ENCODE measurements at places on chromosomes 6 and 20. TPM values are rescaled to one million over a fixed set of nuclear protein-coding genes. Genes with fewer than 3 reads are reported as not detected.
A peak's percentile ranks its signal among the peaks of the same experiment; 100 is the strongest.

DNA sequence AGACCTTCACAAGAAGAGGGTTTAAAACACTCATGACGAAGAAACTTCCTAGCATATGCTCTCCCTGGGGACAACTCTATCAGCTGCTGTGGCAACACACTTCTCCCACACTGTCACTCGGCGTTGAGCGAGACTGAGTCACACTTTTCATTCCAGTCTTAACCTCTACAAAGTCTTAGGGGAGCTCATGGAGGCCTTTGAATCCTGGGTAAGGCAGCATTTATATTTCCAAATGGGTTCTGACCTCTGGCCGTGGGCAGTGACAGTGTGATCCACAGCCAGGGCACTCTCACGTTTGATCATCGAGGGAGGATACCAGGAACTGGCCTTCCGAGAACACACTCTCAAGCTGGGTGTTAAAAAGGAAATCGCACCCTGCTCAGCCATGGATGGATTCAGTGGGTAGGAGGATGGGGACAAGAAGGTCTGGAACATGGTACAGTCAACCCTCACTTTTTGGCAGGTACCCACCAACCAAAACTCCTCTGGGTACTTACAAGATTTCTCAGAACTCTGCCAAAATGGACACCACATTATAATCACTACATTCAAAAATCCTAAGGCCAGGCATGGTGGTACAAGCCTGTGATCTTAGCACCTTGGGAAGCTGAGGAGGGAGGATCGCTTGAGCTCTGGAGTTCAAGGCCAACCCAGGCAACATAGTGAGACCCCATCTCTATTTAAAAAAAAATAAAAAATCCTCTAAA lies 19.6 kb downstream of the RRBP1 start:
- DNase-seq: peak; percentile 83

BCAS1 gene
- total RNA-seq: under 0.01 TPM

DNA sequence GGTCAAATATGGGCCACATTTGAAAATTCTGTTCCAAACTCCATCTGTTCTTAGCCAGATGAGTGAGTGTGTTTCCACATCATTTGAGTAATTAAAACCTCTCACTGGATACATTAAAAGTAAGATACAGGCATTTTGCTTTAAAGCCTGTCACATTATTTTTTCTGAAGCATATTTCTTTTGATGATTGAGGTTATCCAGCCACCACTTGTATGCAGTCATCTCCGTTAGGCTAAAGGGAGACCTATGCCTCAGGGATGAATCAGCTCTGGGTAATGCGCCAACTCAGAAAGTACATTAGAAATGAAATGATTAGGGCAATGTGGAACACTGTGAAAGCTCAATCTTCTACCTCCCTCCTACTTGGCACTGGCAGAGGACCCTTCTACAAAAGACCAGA lies 90.7 kb downstream of the SNAP25 start:
- peak; percentile 91 for DNase-seq

SMIM13 gene
- total RNA-seq: 10.3 TPM

Measured in fibroblast of villous mesenchyme (primary cell).